ENCODE measurements at places on chromosomes 7 and 10.

DNA sequence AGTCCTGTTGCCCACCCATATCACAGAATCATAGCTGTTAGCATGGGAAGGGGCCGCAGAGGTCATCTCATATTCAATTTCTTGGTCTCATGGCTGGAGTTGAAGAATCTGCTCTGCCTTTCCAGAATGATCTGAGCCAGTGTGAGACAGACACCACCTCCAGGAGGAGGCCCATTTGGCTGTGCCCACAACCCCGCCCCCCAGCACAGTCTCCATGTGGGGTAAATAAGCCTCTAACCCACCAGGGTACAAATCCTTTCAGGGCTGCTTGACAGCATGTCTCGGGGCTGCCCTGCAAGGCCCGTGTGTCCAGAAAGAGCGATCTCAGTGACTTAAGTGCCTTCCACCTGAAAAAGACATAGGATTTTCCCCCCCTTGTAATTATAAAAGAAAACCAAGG, 137.5 kb downstream of the DLG5 start:
- no peak for DNase-seq

DNA sequence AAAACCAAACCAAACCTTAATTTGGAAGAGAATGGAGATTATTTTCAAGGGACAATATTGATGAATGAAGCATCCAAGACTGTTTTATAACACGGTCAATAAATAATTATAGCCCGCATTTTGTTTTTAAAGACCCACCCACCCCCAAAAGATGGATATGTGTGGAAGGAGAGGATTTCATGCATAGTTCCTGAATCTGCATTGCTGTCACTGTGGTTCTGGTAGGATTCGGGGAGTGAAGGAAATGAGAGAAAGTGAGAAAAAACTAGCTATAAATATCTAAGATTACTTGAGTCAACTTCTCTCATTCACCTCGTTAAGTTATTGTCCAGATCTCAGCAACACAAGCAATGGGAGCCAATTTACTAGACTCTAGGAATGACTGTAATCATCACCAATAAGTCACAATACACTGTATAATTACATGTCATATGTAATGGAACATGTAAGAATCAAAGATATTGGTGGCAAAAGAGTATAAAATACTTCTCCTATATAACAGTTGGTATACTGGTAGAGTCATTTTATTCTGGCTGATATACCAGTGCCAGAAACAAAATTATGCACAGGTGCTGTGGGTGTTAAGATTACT, 30.2 kb downstream of the NAMPT start:
- DNase-seq: no peak

GRCh38 chr10:94493463-94493862, 52.1 kb upstream of the HELLS start:
- DNase-seq: no peak

DNA sequence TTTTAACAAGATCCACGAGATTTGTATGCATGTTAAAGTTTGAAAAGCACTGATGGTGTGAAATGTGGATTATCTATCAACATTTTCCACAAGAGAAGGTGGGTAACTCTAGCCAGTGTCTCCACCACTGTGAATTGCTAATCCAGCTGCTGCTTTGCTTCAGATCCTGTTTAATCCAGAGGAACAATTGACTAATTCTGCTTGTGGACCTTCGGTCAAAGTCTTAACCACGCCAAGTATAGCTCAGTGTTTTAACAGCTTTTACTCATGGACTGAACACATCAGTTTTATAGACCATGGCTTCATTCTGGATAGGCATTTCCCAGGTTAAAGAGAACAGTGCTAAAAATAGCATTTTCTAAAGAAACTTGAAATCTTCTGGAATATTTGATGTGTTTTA, 23.5 kb downstream of the ADK start:
- no peak for DNase-seq

DNA sequence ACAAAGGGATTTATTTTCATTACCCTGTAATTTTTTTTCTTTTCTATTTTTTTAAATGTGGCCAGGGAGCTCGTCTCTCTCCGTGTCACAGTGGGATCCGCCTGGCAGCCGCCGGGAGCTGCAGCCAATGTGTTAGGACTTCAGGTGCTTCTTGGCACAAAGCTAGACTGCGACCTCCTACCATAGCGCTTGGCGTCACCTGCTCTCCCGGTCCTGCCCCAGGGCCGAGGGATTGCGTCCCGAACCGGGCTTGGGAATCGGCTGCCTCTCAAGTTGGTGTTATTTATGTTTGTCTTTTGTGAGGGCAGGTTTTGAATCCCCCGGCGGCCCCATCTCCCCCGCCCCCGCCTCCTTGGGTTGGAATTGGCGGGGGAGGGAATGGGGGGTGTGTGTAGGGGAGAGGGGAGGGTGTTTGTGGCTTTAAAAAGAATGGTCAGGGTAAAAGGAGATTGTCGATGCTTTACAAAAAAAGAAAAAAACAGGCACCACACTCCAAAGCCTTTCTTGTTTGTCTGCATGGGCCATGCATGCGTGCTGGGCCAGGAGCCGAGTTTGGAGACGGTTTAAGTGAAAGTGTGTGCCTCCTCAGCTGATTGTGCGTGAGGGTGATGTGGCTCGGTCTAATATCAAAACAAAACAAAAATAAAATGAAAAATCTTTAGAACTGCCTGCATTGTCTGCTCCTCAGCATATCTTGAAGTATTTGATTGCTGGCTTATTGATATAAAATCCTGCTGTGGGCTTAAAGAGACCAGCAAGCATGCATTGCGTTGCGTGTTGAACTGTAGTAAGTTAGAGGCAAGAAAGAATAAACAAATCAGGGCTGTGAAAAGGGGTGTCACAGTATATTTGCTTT, 1.2 kb downstream of the PPP1R9A start:
- DNase-seq: peak; percentile 57

- no peak for DNase-seq
Measured at GRCh38 chr10:119526621-119527592, 15.6 kb downstream of the RGS10 start.

DNA sequence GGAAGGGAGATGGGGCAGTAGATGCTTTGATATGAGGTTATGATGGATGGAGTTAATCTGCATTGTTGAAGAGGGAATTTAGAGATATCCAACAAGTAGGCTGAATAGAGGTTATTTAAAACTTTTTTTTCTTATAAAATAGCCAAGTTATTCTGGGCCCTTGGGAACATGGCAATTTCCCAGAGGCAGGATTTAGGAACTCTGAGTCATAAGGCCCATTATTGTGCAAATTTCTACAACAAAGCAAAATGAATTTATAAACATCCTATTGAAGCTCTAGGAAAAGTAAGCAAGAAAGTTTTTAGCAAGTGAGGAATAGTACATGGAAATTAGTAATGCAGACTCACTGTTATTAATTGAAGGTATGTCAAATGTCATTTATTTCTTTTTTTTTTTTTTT, 160.9 kb upstream of the NPY start:
- no peak for DNase-seq

GRCh38 chr10:90591629-90592028, 266.2 kb downstream of the HTR7 start:
- DNase-seq: no peak

DNA sequence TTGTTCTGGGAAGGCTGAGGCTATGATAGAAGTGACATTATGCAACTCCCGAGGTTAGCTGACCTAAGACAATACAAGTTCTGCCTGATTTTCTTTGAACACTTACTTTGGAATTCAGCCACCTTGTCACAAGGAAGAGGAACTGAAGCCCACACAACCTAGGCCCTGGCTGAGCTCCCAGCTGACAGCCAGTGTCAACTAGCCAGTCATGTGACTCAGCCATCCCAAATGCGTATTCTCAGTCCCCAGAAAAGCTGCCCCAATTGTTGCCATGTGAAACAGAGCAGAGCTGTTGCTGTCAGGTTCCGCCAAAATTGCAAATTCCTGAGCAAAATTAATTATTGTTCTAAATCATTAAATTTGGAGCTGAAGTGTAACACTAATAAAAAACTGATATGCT, 1010.0 kb downstream of the XPNPEP1 start:
- no peak for DNase-seq

- no peak for DNase-seq
Measured at GRCh38 chr10:86178401-86179152, 188.0 kb downstream of the GRID1 start.

- DNase-seq: no peak
Measured at GRCh38 chr10:43198682-43199005, 60.4 kb downstream of the CSGALNACT2 start.

GRCh38 chr7:137025469-137026175, 157.2 kb downstream of the CHRM2 start:
- DNase-seq: no peak

DNA sequence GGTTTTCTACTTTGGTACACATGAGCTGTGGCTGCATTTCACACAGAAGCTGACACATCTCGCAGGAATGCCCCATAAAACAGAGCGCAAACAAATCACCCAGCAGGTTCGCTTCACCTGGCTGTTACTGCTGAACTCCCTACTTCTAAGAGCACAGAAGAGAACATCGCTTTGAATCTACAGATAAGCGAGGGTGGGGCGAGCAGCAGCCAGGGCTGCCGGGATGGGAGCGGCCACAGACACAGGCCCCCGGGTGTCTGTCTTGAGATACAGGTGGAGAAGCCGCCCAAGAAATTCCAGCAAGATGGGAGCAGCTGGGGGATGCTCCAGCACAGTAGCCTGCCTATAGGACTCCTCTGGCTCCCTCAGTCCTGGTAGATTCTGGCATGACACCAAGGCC, 27.4 kb downstream of the OGDHL start:
- no peak for DNase-seq

DNA sequence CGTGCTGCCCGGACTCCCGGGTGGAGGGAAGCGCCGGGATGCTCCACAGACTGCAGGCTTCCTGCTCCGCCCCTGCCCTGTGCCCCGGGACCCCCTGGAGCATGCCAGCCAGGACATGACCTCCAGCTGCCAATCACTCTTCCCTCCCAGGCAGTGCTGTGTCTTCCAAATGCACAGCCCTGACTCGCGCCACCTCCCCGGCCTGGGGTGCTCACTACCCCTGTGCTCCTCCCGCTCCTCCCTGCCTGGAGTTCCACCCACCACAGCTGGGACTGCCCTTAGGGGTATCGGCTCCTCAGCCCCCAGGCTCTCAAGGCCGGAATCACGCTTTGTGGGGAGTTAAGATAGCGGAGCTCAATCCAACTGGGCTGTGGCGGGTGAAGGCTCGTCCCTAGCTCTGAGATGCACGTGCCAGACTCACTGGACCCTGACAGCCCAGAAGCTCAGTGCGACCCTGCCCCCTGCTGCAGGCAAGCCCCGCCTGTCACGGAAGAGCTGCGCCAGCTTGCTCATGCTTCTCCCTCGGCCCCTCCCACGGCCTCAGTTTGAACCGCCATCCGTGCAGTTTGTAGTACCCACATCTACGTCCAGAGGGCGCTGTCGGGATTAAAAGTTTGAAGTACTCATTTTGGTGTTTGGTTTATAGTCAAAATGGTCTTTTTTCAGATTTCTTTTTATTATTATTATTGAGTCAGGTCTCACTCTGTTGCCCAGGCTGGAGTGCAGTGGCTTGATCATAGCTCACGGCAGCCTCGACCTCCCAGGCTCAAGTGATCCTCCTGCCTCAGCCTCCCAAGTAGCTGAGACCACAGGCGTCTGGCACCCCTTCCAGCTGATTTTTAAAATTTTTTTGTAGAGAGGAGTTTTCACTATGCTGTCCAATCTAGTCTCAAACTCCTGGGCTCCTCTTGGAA, 142.5 kb upstream of the TCERG1L start:
- no peak for DNase-seq

Data from NCI-H1105 (cell line).